ENCODE measurements at places on chromosomes 2 and 18.

DNA sequence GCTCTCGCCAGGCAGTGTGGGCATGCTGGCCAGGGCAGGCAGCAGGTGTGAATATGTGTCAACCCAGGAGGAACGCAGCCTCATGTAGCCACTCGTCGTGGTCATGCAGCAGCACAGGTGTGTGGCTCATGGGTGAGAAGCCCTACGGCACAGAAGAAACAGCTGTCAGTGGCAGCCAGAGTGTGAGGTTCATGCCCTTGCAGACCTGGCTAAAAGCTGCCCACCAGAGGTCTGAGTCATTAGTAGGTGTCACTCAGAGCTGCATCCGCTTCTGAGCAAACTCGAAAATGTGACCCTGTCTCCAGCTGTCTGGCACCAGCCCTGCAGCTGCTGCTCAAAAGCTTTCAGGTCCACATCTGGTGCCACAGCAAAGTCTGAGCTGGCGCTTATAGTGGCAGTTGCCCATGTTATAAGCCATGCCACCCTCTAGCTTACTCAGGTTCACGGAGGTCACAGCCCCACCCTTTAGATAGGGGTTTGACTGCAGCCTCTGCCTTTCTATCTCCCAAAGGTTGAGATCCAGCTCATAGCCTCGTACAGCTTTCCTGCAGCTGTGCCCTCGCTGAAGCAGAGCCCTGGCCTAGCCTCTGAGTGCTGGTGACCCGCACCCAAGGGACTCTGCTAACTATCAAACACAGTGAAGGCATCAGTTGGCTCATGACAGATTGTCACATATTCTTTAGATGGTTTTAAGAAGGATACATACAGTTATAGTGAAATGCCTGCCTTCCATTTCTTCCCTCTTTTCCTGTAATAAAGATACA, 195.0 kb downstream of the CCDC102B start:
- no peak for DNase-seq

DNA sequence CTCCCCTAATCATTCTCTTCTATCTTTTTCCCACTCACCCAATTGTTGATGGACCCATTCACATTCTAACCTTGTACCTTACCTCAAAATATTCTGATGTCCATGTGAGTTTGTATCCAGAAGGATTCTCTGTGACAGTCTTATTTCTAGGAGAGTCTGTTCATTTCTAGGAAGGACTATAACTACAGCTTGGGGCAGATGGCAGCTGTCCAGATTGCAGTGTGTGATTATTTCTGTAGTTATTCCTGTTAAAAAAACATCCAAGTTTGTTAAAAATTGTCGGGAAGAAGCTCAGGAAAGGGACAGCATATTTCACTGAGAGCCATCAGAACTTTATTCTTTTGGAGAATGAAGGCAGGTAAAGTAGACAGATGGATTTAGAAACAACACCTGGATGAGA, 142.6 kb downstream of the RAPGEF4 start:
- no peak for DNase-seq

- no peak for DNase-seq
Measured at GRCh38 chr18:30486856-30487255, 555.7 kb downstream of the DSC3 start.

DNA sequence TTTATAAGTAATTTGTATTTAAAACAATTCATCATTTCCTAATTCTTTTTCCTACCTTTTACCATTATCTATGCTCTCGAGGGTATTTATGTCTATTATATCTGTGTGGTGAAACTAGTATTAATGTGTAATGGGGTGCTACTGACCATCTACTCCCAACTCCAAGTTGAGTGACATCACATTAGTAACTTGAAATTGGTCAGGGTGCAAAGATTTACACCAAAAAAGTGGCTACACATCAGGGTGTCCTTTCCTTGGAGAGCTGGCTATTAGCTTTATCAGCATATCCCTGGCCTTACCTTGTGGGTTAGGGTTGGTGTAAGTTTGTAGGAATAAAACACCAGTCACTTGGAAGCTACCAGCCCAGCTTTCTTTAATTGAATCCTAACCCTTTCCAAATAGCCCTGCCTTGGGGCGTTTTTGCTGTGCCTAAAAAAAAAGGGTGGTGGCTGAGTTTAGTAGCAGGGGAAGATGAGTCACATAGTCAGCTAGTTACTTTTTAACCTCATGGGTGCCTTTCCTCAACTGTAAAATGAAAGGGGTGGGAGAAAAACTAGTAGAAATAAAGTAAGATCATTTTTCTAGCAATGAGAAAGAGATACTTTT, 14.0 kb downstream of the ANXA4 start:
- no peak for DNase-seq

GRCh38 chr2:169619946-169620345, 35.8 kb downstream of the PPIG start:
- DNase-seq: no peak

DNA sequence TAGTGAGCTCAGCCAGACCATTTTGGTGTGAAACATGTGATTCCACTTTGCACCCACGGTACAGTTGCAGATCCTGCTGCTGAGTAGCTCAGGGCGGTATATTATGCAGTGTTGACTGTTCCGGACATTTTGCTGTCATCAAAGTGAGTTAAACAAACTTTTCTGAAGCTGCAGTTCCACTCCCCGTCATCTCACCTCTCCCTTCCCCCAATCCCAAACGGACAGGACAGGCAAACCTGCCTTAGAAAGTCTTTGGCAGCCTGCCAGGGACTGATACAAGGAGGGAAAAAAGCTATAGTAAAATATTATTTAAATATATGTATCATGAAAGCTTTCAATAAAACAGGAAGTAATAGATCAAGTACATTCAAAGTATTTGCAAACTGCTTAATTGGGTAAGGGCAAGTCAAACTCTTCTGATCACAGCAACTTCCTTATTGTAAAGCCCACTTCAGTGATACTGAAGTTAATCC, 35.5 kb upstream of the SP5 start:
- no peak for DNase-seq

- DNase-seq: no peak
Measured at GRCh38 chr2:133365117-133365516, 203.1 kb downstream of the NCKAP5 start.

- no peak for DNase-seq
Measured at GRCh38 chr18:13559754-13560153, 166.6 kb downstream of the FAM210A start.

GRCh38 chr2:42954227-42954962, 162.0 kb upstream of the HAAO start:
- no peak for DNase-seq

Measured in stimulated activated CD4-positive, alpha-beta T cell treated with anti-CD3 and anti-CD28 coated beads, Interleukin-2, amount 100 ng/mL, for 24 hours (primary cell).